ENCODE measurements at places on chromosomes 5 and 9. TPM values are rescaled to one million over a fixed set of nuclear protein-coding genes. Genes with fewer than 3 reads are reported as not detected.

DNA sequence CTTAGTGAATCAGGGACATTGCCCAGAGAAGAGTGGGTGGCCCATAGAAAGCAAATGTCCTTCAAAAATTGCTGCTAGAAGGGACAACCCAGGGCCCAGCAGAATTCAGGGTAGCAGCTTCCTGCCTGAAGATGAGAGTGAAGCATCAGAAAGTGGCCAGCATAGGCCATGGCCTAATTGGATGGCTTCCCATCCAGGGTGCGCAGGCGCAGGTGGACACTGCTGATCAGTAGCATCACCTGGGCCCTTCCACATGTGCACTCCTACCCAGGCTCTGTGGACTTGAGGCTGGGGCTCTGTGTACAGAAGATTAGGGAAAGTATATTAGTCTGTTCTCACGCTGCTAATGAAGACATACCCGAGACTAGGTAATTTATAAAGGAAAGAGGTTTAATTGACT lies 58.6 kb upstream of the GARNL3 start:
- H3K36me3 ChIP-seq = no peaks in the 10 kb centered on the region
- H3K4me1 ChIP-seq = peaks cover 1% of the 10 kb centered on the region
- H3K27me3 ChIP-seq = peaks cover 4% of the 10 kb centered on the region
- no peak overlapping the region for H3K4me3 ChIP-seq
- no peak for DNase-seq

- no peak overlapping the region for H3K27ac ChIP-seq
- H3K4me3 ChIP-seq = no peak overlapping the region
- no peaks in the 10 kb centered on the region for H3K27me3 ChIP-seq
- H3K4me1 ChIP-seq = peaks cover 3% of the 10 kb centered on the region
These were observed 91.1 kb upstream of the CEP78 start for GRCh38 chr9:78144663-78145377.

GRCh38 chr5:13919087-13919486 lies 25.4 kb downstream of the DNAH5 start:
- H3K27me3 ChIP-seq = no peaks in the 10 kb centered on the region
- H3K27ac ChIP-seq = no peak overlapping the region
- no peaks in the 10 kb centered on the region for H3K36me3 ChIP-seq
- H3K4me3 ChIP-seq = no peak overlapping the region
- no peak for DNase-seq

DNA sequence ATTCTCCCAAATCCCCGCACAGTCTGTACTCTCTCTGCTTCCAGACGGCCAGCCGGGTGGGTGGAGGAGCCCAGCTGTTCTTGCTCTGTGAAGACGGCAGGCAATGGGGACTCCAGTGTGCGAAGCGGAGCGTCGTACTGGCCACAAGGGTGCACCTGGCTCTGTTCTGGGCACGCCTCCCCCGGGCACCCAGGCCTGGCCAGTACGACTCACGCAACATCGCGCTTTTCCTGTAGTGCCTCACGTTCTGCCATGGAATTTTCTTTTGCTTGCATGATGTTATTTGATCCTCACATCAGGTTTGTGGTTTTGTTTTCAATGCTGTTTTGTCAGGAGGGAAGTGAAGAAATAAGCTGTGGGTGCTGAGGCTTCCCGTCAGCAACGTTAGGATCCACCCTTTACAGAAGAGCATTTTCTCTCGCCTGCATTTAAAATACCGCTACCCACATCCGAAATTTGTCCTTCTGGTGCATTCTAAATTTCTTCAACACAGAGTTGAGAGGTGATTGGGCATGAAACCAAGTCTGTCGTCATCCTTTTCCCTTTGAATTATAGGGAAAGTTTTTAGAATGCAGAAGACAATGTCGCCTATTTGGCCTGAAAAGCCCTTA lies 311.7 kb downstream of the TRIM36 start:
- H3K27ac ChIP-seq = no peak overlapping the region
- peaks cover 2% of the 10 kb centered on the region for H3K4me1 ChIP-seq
- H3K36me3 ChIP-seq = no peaks in the 10 kb centered on the region
- H3K4me3 ChIP-seq = no peak overlapping the region
- DNase-seq = no peak

DNA sequence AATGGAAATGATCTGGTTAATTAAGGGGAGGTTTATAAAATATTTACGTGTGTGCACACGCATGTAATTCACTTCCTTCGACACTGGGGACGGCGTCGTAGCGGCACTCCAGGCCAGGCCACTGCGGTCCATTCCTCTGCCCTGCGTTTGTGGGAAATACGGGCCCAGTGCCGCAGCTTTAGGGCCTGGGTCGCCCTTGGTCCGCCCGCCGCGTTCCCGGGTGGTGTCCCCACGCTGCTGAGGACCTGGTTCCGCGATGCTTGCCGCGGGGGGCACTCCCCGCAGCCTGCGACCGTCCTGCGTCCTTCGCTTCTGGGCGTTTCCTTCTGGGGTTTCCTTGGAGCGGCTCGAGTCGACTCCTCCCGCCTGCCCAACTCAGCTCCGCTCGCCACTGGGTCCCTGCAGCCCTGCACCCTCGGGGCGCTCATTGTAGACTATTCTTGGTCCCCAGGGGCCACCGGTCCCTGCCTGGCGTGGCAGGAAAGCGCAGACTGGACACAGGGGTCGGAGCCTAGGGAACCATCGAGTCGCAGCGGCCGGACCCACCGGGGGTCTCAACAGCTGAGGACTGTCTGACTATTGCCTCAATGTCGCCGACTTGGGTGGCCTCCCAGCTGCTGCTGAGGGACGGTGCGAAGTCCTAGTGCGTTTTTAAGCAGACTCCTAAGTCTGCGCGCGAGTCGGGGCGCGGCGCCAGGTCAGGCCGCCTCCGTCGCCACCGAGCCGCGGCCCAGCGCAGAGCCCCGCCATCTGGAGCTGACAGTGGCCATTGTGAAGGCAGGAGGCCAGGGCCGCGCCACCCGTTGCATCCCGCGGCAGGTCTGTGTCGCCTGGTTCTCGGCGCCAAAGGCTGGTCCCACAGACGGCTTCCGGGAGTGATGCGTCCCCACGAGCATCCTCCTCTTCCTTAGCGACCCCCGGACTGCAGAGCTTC lies 4.4 kb upstream of the IRX1 start:
- H3K4me1 ChIP-seq = no peaks in the 10 kb centered on the region
- no peak for DNase-seq
- peaks cover 3% of the 10 kb centered on the region for H3K36me3 ChIP-seq
- no peak overlapping the region for H3K4me3 ChIP-seq
- peaks cover 54% of the 10 kb centered on the region for H3K27me3 ChIP-seq

GRCh38 chr5:6750951-6751685 lies 37.9 kb downstream of the TENT4A start:
- H3K36me3 ChIP-seq = peaks cover 75% of the 10 kb centered on the region
- H3K4me1 ChIP-seq = peaks cover 3% of the 10 kb centered on the region
- H3K27ac ChIP-seq = no peak overlapping the region
- no peak overlapping the region for H3K4me3 ChIP-seq

DNA sequence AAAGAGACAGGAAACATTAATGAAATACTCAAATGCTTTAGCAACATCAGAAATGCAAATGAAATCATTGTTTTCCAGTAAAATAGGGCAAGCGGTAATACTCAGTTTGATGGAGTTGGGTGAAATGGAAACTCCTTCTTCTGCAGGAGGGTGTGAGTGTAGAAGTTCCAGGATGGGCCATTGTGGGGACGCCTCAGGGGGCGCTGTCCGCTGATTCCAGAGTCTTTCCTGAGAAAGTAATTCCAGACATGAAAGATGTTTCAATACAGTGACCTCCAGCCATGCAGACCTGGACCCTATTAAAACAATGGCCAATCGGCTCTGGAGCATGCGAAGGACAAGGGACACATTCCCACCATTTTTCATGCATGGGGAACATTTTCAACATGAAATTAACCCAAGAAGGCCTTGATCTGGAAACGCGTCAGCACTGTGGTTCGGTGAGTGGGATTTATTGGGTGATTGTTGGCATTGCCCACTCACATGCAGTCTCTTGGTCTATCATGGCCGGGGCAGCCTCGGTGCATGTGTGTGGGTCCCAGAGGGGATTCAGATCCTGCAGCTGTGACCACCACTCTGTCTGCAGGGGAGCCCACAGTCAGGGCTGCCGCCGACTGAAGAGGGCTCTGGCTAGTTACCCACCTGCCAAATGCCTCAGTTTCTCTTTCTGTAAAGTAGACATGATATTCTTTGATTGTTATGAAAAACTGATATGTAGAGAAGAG lies 132.6 kb upstream of the IRX4 start:
- H3K4me3 ChIP-seq = no peak overlapping the region
- no peaks in the 10 kb centered on the region for H3K36me3 ChIP-seq
- H3K27ac ChIP-seq = no peak overlapping the region
- H3K4me1 ChIP-seq = no peaks in the 10 kb centered on the region
- H3K27me3 ChIP-seq = no peaks in the 10 kb centered on the region

SPATA31A5 gene
- total RNA-seq = not detected

ASTN2 gene
- 4.1 TPM for total RNA-seq
